Stimulated activated naive B cell treated with anti-CD40 and anti-IgM and Interleukin-4, amounts not matched to agents 10 μg/mL and 1 μg/mL and 100 μg/mL, for 72 hours (primary cell): ENCODE measurements at places on chromosomes 1 and 21.

DNA sequence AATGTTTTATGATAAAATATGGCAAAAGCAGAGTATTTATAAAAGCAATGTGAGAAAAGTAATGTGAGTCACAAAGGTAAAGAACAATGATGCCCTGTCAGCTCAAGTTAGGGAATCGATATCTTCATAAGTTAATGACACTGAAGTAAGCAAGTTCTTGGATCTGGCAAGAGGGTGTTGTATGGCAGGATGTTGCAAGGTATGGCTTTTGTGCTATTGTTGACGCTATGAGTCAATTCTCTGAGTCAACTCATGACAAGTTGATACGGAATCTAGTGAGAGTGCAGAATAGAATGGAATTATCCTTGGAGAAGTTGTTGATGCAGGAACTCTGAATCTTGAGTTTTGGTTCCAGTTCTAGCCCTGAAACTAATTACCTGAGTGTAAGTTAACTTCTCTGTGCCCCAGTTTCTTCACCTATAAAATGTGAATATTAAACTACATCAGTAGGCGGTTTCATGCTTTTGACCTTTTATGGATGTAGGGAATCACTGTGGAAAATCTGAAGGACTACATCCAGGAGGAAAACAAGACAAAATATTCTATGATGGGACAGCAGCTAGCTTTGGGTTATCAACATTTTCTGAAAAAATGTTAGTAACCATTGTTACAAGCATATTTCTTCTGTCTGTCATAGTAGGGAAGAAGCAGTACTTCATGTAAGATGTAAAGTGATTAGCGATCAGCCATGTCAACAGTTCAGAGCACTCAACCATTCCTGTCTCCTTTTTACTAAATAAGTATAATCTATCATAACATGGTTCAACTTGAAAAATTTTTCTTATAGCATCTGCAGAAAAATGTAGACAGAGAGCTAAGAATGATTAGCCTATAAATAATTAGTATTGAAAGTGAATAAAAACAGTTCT is 96.9 kb downstream of the ATP6V1G3 start:
- DNase-seq: no peak

DNA sequence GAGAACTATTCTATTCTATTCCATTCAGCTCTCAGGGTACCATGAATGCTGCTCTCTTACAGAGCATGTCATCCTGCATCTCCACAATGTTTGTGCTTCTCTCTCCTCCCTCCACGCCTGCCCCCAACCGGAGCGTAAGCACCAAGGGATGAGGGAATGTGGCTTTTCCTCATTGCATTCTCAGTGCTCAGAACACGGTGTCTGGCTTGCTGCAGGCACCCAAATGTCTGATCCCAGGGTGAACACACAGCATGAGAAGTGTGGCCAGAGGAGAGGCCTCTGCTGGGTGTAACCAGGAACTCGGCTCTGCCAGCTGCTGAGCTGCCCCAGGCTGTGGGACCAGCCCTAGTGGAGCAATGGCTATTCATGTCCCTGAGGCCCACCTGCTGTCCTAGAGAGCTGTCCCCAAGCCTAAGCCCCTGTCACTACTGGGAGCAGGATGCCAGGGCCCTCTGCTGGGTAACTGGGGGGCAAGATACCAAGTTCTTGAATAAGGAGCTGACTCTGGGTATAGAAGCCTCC is 38.3 kb downstream of the OLFML2B start:
- DNase-seq: no peak

GRCh38 chr1:207034998-207035397 is 2.4 kb upstream of the C1orf116 start:
- no peak for DNase-seq

DNA sequence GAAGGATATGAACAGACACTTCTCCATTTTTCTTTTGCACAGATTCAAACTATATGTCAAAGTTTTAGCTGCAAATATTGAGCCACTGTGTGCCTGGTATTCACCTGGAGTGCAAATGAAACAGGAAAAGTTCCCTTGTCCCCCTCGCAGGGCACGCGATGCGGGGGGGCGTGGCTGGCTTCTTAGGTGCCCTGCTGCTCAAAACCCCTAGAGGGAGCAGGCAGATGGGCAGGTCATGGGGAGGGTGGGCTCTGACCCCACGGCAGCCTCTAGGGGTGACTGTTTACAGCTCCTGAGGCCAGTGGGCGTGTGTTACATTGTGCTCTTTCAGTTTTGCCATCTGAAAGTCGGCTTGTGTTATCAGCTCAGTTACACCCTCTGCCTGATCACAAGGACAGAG is 931.2 kb upstream of the B3GALT2 start:
- no peak for DNase-seq

DNA sequence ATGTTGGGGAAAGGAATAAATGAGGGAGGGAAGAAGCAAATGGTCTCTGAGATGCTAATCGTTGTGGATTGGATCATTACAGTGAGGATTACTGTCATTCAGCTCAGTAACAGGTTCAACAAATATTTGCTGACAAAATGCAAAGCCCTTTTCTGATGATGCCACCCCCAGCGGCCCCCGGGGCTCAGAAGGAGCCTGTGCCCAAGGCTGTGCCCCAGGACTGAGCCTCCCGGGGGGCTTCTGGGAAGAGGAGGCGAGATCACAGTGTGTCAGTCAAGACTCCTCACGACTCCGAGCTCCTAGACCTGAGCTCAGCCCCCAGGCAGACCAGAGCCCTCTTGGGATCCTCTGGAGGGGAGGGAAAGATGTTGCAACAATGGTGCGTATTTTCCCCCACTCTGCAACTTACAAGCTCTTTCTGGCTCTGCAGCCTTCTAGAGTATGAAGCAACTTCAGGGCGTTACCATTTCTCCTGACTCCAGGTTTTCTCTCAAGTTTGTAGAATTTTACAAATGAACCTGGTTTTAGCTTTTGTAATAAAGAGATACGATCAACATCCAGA is 20.8 kb downstream of the EPHA8 start:
- no peak for DNase-seq

GRCh38 chr1:235953801-235954200 is 87.1 kb upstream of the LYST start:
- DNase-seq: no peak

- no peak for DNase-seq
Observed at GRCh38 chr1:58874342-58874741, 90.5 kb upstream of the JUN start.

DNA sequence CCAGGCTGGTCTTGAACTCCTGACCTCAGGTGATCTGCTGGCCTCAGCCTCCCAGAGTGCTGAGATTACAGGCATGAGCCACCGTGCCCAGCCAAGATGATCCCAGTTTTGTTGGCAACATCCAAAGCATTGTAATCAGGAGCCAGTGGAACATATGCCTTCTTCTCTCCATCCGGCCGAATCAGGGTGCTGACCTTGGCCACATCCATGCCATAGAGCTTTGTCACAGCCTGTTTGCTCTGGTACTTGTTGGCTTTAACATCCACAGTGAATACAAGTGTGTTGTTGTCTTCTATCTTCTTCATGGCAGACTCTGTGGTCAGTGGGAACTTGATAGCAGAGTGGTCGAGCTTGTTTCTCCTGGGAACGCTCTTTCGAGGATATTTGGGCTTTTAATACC is 17.1 kb downstream of the TNFRSF8 start:
- DNase-seq: no peak
